Globus pallidus (tissue), 1 donor: ENCODE measurements at places on chromosomes 6 and 20.
A peak's percentile ranks its signal among the peaks of the same experiment; 100 is the strongest.

DNA sequence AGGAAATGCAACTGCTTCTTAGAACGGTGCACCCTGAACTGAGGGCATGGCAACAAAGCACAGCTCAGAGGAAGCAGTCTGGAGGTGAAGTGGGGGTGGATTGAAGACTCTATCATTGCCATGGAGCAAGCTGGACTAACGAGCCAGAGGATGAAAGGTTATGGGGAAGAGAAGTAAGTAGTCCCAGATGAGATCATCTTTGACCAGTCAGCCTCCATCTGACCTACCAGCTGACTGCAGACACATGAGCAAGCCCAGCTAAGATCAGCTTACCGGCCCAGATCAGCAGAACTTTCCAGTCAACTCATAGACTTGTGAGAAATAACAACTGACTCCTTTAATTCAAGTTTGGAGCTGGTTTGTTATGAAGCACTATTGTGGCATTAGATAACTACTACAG, 9.1 kb upstream of the JAG1 start:
- DNase-seq = no peak

DNA sequence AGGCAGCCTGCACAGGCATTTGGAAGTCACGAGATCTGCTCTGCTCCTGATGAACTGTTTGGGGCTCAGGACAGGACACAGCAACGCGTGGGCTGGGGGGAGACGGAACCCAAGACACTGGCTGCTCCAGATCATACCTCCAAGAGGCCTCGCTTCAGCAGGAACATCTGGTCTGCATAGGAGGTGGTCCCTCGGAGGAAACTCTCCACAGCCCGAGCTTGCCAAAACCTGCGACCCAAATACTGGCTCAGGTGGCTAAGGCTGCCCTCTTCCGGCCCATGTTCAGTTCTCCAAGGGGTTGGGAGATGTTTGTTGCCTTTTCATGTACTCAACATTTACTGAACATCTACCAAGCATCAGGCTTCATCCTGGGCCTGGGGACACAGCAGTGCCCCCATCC, 51.7 kb downstream of the MYH7B start:
- no peak for DNase-seq

DNA sequence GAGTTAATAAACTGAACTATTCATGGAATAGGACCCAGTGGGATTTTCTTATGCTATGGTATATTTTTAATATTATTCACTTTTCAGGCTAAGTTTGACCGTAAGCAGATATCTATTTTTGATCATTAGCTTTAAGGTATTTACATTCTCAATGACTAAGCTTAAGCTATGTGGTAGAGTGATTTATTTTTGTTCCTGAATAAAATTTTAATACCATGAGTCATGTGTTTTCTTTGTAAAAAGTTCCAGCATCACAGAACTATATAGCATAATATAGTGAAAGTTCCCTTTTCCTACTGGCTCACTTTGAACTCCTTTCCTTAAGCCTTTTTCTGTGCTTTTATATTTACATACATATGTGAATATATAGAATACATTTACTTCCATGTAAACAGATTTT, 75.8 kb downstream of the BCKDHB start:
- no peak for DNase-seq

- DNase-seq = no peak
These were observed 32.8 kb downstream of the TNXB start for GRCh38 chr6:32076321-32076809.

- DNase-seq = no peak
These were observed 42.0 kb downstream of the JARID2 start for GRCh38 chr6:15287670-15288375.

DNA sequence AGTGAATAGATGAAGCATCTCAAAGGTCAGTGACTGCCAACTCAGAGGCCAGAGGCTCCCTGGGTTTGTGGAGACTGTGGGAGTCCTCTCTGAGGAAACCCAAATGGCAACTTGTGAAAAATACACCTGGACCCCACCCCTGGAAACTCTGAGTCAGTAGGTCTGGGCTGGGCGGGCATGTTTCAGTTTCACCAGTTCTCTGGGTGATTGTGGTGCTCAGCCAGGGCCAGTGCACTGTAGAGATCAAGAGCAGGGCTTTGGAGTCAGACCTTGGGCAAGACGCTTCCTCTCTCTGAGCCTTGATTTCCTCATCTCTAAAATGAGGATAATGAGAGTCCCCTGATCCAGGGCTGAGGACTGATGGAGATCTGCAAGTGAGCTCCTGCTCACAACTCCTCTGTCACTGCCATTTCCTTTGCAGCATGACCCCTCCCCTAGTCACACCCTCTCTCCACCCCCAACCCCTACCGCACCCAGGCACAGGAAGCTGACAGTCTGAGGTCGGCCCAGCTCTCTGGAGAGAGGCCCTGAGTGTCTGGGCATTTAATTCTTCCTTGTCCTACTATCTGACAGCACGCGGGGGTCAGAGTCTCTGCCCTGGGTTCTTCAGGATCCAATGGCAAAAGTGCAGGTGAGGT, 5.1 kb downstream of the DEF6 start:
- DNase-seq = peak; percentile 31

DNA sequence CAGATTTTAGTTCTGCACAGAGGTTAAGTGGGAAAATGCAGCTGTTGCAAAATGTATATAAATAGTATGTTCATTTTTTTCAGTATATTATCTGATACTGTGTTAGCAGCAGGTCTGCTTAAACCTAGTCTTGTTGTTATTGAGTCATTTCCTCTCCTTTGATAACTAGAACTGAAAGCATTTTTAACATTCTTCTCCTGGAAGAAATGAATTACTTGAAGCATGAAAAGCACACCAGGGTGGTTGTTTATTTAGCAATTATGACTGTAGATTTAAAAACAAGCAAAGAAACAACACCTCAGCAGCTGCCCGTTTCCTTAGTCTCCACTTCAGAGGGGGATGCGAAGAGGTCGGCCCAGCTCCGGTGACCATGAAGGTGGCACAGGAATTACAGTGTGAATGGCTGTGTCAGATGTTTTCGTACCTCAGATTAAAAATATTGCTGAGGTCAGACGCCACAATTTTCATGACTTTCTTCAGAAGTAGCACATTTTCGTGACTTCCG, 53.5 kb downstream of the GOPC start:
- DNase-seq = no peak
